Epithelial cell of esophagus (primary cell): ENCODE measurements at places on chromosomes 5 and 9.

GRCh38 chr9:76399856-76400255 lies 5.6 kb upstream of the RFK start:
- no peak for DNase-seq

DNA sequence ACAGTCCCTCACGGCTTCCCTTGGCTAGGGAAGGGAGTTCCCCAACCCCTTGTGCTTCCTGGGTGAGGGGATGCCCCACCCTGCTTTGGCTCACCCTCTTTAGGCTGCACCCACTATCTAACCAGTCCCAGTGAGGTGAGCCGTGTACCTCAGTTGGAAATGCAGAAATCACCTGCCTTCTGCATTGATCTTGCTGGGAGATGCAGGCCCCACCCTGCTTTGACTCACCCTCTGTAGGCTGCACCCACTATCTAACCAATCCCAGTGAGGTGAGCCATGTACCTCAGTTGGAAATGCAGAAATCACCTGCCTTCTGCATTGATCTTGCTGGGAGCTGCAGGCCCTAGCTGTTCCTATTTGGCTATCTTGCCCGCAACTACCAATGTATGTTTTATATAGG lies 44.7 kb downstream of the CCL28 start:
- peak; percentile 71 for DNase-seq

DNA sequence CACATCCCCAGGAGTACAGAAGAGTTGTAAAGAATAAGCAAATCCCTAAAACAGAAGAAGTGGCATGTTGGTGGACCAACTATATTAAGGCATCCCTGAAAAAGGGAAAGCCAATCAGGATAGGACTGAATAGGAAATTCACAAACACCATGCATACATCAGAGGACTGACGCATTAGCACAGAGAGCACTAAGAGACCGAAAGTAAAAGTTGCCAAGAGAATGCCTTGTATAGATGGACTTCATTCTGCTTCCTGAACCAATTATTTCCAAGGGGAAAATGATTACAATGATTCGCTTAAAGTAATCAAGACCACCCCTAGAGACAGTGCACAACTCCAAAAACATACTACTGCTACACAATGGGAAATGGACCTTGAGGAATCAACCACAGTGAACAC lies 33.5 kb downstream of the SHC3 start:
- no peak for DNase-seq

- no peak for DNase-seq
Observed at GRCh38 chr9:17962747-17963146, 383.9 kb downstream of the SH3GL2 start.

DNA sequence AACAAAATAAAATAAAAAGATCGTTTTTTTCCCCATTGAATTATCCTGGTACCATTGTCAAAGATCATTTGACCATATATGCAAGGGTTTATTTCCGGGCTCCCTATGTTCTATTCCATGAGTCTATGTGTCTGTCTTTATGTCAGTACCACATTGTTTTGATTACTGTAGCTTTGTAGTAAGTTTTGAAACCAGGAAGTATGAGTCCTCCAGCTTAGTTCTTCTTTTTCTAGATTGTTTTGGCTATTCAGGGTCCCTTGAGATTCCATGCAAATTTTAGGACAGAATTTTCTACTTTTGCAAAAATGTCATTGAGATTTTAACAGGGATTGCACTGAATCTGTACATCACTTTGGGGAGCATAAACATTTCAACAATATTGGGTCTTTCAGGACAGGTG lies 18.7 kb upstream of the EEIG1 start:
- DNase-seq: no peak

- DNase-seq: peak; percentile 11
Observed at GRCh38 chr5:150851039-150851438, 4.7 kb downstream of the IRGM start.

DNA sequence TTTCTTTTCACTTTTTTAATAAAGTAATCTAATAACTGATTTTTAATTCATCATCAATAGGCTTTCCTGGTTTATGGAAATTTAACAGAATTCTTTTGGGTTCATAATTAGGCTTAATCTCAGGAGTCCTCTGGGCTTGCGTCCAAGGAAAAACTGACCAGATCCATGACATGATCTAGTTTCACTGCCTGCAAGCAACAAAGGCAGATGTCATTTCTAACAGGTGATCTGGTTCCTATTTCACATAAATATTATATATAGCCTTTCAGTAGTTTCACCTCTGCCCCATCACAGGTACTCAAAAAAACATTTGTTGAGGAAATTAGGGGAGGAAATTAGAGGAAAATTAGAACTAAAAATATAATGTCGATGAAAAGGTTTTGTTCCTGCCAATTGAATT lies 126.4 kb downstream of the FBXL17 start:
- no peak for DNase-seq

GRCh38 chr5:54988218-54988617 lies 2.8 kb upstream of the ESM1 start:
- DNase-seq: no peak

DNA sequence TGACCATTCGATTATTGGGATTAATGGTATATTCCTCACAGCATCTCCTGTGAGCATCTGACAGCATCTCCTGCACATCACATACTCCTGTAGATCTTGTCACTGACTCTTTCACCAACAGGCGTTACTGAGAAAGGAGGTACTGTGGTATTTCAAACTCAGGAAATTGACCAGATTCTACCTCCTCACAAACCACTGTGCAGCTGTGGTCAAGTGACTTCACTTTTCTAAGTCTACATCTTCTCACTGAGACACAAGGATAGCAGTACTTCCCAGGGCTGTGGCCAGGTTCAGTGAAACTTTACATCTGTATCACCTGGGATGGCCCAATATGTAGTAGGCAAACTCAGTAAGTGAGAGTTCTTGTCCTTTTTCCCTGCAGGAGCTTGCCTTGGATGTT lies 332.3 kb upstream of the ADAMTSL1 start:
- no peak for DNase-seq

DNA sequence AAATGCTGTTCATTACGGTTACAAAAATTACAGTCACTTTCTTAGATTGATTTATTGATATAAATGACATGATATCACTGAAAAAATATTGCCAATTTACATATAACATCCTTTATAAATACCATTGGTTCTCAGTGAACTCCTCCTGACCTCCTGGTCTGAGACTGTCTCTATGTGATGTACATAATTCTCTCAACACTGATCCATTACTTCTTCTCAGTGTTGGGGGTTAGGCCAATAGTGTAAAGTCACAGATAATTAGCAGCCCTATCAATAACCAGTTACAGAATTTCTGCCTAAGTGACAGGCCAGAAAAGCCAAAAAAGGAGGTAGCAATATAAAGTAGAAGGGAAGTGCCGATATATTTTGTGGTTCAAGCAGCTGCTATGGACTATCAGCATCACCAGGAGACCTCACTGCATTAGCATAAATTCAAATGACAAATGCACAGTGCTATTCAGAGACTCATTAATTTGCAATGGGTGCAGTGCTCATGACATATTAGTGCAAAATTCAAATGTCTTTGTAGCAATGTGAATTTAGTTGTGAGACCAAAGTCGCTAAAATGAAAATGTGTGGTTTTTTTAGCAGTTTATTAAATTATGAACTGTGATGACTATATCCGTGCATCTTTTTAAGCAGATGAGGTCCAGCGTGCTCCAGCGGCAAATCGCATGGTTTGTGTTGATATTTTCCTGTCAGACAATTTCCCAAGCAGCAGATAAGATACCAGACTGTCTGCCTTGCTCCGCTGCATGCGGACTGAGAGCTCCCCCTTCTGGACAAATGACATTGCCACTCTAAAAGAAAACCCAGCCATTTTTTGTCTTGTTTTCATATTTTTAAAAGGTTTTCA lies 144.6 kb downstream of the CETN3 start:
- DNase-seq: peak; percentile 68

DNA sequence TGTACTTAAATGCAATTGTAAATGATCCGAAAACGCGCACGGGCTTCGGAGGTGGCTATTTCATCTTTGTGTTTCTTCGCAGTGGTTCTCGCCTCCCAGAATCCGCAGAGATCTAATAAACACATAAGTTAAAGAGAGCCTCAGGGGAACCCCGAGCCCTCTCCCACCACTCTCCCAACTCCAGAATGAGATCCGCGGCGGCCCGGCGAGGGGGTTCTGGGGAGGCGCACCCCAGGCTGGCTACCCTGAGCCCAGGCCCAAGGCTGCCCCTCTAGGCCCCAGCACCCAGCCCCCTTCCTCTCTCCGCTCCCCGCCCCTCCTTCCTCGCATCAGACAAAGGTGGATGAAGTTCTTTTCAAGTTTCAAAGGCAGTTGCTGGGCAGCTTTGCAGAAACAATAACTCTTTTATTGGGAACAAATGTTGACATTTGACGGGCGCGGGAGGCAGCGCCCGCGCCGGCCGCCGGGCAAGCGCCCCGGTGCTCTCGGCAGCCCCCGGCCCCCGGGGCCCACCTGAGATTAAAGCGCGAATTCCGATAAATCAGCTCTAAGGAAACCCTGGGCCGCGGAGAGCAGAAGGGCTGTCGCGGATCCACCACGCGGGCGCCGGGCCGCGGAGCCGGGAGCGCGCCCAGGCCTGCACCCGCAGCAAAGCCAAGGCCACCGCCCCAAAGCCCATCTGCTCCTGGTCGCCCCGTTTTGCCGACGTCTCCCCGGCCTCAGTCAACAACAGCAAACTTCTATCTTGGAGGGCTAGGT lies 8.4 kb downstream of the IRX2 start:
- peak; percentile 47 for DNase-seq

GRCh38 chr5:169944922-169945680 lies 35.2 kb downstream of the INSYN2B start:
- peak; percentile 30 for DNase-seq

GRCh38 chr5:10521466-10522223 lies 42.2 kb upstream of the ANKRD33B start:
- DNase-seq: no peak

- DNase-seq: no peak
Observed at GRCh38 chr5:101018299-101018698, 115.2 kb upstream of the ST8SIA4 start.

GRCh38 chr9:121976751-121977150 lies 116.4 kb downstream of the TTLL11 start:
- DNase-seq: peak; percentile 61

DNA sequence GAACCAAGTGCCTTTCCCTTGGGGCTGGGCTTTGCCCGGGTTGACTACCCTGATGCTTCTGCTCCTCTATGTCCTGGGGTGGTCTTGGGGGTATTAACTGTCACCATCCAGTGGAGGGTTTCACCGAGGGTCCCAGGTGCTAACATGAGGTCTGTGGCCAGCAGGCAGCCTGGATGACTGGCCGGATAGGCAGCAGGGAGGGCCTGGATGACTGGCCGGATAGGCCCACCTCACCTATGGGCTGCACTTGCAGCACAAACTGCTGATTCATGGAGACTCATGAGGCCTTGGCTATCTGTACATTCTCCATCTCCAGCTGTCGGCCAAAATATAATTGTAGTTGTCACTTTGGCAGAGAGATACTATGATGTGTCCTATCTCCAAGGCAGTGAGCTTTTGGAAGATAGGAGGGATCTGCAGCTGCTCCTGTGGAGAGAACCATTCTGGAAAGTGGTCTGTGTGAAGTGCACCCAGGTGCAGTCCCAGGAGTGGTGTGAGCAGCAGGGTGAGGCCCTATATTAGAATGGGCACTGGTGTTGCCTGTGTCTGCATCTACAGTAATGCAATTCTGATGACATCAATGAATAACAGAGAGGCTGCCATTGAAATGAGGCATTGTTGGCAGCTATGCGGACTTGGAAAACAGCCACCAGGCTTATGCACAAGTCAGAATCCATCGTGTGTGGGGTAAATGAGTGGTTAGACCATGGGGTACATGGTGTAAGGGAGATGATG lies 26.3 kb upstream of the CDKN2AIPNL start:
- peak; percentile 71 for DNase-seq

DNA sequence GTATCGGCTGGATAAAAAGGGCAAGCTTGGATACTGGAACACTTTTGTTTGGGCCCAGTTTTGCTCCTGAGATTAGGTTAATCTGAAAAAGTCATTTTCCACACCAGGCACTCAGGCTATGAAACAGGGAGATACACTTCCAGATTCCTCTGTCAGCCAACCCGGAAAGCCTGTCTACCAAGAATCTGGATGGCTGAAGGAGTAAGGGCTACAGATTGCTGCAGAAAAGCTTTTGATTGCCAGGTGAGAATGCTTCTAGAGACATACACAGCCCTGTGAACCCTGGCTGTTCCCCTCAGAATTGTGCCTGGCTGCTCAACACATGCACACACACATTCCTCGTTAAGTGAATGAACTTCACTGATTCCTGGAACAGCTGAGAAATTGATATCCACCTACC lies 114.4 kb downstream of the PSD2 start:
- no peak for DNase-seq

DNA sequence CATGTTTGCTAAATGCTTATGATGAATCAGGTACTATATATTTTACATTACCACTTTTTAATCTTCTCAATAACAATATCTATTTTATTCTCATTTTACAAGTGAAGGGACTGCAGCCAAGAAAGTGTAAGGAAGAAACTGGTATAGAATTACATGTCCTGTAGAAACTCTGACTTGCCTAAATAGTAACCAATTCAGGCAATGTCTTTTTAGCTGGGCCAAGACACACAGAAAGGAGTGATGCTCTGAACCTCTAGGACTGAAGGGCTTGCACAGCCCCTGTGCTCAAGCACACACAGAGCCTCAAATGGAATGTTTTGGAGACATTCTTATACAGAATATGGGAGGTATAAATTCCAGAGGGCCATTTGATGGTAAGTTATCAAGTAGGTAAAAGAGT lies 286.4 kb upstream of the TNC start:
- no peak for DNase-seq

DNA sequence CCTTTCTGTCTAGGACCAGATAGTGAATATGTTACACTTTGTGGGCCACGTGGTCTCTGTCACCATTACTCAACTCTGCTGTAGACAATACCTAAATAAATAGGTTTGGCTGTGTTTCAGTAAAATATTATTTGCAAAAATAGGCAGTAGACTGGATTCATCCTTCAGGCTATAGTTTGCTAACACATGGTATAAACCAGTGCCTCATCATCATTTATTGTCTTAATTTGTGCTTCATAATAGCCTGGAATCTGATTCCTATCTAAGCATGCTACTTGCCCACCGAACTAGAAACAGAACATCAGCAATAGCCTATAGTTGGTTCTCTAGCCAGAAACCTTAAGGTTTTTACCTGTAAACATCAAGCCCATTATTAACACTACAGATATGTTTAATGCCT lies 215.6 kb downstream of the FBXL7 start:
- DNase-seq: no peak

DNA sequence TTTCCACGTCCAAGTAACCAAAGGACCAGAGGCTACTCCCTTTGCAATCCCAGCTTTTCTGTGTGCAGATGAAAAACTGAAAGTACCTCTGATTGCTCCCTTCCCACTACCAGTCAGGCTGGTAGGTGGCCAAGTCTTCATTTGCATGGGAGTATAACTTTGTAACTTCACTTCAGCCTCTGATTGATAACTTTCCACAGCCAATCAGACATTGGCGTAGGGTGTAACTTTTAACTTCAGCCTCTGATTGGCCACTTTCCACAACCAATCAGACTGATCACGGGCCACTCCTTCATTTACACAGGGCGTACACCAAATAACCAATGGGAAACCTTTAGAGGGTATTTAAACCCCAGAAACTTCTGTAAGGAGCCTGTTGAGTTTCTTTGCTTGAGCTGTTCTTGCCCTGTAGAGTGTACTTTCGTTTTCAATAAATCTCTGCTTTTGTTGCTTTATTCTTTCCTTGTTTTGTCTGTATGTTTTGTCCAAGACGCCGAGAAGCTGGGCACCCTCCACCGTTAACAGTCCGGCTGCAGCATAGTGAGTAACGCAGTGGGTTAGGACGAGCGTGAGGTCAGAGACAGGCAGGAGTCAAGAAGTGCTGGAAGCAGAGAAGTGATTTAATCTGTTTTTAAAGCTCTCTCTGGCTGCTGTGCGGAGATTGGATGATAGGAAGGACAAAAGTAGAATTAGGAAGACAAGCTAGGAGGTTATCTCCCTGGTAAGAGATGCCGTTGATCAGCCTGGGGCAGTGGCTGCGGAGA lies 3.5 kb upstream of the EXOSC2 start:
- DNase-seq: peak; percentile 93
